SHP77 treated with DMSO at 0.1 percent for 48 hours (cell line): ENCODE measurements at places on chromosomes 3 and 15.

DNA sequence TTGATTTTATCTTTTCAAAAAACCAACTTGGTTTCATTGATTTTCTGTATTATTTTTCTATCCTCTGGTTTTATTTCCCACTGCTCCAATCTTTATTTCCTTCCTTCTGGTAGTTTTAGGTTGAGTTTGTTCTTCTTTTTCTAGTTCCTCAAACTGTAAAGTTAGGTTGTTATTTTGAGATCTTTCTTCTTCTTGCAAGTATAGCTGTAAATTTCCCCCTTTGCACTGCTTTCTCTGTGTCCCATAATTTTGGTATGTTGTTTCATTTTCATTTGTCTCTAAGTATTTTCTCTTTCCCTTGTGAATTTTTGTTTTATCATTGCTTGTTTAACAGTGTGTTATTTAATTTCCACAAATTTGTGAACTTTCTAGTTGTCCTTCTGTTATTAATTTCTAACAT is 120.0 kb downstream of the PLD1 start:
- no peak for DNase-seq

GRCh38 chr3:31531452-31531991 is 1.2 kb upstream of the STT3B start:
- DNase-seq = no peak

GRCh38 chr3:124315215-124316033 is 323.5 kb upstream of the ROPN1 start:
- DNase-seq = no peak

- DNase-seq = no peak
Observed at GRCh38 chr15:42508263-42508690, 12.8 kb downstream of the SNAP23 start.

- DNase-seq = no peak
Observed at GRCh38 chr15:33994005-33994615, 25.8 kb downstream of the CHRM5 start.

GRCh38 chr3:187291512-187292132 is at the start of gene MASP1:
Gene MASP1 (minus strand): TSS chr3:187291737. CDS start chr3:187291632, 105 bp downstream.
- DNase-seq = no peak

GRCh38 chr3:45910892-45911291 is 24.5 kb downstream of the CCR9 start:
- DNase-seq = no peak

- DNase-seq = no peak
Observed at GRCh38 chr3:28042095-28042635, 199.3 kb upstream of the CMC1 start.

GRCh38 chr3:175646865-175647264 is 787.7 kb downstream of the NAALADL2 start:
- DNase-seq = no peak

GRCh38 chr15:100295939-100296565 is 45.7 kb downstream of the ADAMTS17 start:
- no peak for DNase-seq

DNA sequence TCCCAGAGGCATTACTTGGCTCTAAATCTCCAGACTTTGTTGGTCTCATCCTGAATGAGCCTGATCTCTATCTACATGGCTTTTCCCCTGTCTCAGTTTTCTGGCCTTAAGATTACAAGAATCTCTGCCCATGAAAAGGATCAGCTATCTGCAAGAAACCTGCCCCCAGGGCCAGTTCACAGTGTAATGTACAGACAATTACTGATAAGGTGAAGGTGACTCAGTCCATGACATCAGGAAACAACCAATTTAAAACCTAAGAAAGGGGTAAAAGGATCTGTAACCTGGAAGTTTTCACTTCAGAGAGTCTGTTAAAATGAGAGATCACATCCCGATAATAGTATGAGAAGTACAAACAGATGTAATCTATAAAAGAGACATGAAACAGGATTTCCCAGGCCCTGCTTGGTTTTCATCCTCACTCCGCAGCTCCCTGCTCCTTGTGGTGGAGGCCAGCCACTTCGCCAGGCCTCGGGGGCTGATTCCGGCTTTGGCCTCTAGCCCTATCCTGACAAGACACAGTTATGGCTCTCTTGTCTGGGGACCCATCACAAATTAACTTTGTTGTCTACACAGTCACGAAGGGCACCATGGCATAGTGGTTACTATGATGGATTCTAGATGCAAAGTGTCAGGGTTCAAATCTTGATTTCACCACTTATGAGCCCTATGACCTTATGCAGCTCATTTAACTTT is 136.9 kb downstream of the THSD4 start:
- DNase-seq = no peak

- no peak for DNase-seq
Observed at GRCh38 chr3:198061119-198062067, 101.4 kb downstream of the LMLN start.

DNA sequence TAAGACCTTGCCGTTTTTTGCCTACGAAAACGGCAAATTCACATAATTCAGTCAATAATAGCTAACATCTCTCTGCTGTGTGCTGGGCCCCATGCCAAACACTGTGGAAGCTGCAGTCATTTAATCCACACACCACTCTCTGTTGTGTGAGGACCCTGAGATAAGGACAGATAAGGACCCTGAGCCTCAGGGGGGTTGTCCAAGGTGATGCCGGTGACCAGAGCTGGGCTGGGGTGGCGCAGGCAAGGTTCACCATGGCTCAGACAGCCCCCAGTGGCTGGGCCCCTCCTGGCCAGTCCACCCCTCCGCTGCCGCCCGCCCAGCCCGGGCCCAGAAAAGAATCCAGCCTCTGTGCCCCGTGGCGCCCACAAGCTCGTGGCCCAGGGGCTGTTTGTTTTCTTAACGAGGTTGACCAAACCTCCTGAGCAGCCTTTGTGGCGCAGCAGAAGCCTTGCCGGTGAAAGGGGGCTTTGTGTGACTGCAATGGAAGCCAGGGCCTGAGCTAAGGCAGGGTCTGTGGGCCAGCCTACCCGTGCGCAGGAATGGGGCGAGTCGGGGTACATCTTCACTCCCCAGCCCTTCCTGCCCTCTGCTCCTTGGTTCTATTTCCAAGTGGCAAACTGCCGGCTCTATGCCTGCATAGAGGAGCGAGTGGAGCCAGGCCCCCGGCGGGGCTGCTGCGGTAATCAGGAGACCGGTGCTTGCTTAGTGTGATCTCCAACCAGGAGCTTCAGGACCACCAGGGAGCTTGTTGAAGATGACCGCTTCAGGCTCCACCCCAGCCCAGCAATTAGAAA is 4.4 kb upstream of the SNX22 start:
- no peak for DNase-seq

- no peak for DNase-seq
Observed at GRCh38 chr3:188489639-188490405, 335.9 kb downstream of the LPP start.

GRCh38 chr3:45966950-45967640 is 23.8 kb downstream of the CXCR6 start:
- no peak for DNase-seq

DNA sequence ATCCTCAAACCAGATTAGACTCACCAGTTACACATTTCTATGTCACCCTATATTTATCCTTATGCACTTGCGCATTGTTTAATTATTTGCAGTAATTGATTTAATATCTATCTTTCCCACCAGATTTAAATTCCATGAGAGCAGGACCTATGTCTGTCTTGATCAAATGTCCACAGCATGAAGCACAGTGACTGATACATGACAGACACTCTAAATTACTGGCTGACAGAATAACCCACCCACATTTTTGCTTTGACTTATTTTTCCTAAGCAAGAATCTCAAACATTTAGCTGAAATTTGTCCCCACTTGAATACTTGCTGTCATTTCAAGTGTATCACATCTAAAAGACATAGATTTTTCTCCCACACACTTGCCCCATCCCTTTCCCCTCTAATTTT is 7.5 kb downstream of the CD200R1 start:
- DNase-seq = no peak

DNA sequence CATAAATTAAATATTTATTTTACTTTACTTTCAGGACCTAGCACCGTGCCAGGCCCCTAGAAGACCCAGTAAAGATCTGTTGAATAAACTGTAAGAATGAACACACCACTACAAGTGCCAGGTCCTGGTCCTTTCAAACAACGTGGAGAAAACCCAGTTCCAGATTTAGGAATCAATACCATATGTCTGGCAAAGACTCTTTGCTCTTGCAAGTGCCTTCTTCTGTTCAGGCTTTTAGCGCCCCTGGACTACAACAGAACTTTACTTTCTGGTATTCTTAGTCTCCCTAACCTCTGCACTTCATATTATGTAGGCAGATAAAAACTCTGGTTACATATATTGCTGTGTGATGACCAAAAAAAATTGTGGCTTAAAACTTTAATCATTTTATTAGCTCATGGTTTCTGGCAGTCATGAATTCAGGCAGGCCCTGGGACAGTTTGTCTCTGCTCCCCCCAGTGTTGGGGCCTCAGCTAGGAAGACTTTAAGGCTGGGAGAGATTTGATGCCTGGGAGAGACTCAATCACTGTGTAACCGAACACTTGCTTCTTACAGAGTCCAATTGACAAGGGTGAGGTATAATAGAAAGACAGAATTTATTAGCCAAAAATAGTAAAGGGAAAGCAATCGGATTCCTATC is 2.9 kb upstream of the PSMA4 start:
- no peak for DNase-seq

GRCh38 chr3:186517218-186517617 is 27.0 kb downstream of the CRYGS start:
- DNase-seq = no peak

DNA sequence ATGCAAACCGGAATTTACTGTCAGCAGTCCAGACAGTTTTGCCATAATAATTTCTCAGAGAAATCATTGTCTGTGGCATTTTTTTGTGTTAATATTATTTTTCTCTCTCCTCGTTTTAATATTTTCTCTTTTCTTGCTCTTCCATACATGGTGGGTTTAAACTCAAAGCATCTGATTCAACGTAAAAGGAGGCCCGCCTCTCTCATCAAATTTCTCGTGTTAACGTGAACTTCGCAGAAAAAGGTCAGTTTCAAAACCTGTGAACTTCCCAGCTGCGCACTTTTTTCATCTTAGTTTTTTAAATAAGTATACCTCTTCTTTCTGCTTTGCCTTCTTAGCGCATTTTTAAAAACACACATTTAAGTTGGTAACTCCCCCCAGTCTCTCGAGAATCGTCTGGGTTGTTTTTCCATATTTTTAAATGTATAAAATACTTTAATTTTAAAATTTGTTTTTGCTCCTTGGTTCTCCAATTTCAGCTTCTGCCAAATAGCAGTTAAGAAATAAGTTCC is 9.1 kb downstream of the SHOX2 start:
- DNase-seq = no peak

- DNase-seq = no peak
Observed at GRCh38 chr15:39998511-39999077, 40.4 kb downstream of the SRP14 start.

- no peak for DNase-seq
Observed at GRCh38 chr3:160986069-160986468, 119.1 kb downstream of the B3GALNT1 start.

- no peak for DNase-seq
Observed at GRCh38 chr3:72559385-72559784, 288.9 kb downstream of the SHQ1 start.

DNA sequence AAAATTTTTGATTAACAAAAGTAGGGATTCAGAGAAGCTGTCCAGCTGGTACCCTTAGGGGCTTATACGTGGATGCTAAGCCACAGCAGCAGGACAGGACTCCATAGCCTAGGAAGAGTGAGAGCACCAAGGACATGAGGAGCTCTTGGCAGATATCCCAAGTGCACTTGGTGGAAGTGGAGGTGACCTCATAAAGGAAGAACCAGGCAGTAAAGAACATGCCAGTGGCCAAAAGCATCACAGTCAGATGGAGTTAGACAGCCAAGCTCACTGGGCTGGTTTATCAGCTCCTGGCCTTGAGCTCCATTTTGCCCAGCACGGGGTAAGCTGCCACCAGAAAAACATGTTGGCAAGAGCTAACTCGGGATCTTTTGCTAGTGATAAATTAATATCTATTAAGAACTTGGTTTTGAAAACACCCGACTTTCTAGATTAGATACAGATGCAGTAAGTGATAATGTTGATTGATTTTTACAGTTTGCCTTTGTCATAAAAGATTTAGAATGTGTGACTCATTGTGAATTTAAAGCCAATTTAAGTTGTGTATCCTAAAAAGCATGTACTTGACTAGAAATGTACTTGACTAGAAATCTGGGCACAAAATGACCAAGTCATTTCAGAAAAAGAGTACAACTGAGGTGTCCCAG is 108.0 kb downstream of the CMSS1 start:
- DNase-seq = no peak

GRCh38 chr3:149085828-149086231 is 503 bp downstream of the HLTF start:
- DNase-seq = no peak

DNA sequence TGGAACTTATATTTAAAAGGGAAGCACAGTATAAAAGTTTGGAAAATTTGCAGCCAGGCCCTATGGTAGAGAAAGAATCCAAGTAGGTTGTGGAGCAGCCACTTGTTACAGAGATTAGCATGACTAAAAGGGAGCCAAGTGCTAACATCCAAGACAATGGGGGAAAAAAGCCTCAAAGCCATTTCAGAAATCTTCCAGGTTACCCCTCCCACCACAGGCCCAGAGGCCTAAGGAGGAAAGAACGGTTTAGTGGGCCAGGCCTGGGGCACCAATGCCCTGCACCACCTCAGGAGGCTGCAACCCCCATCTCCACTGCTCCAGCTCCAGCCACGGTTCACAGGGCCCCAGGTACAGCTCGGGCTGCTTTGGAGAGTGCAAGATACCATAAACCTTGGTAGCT is 69.9 kb downstream of the IGF2BP2 start:
- no peak for DNase-seq

- no peak for DNase-seq
Observed at GRCh38 chr15:73078722-73079121, 26.5 kb downstream of the NEO1 start.

GRCh38 chr3:99842826-99843589 is 25.3 kb downstream of the CMSS1 start:
- no peak for DNase-seq

GRCh38 chr3:172152874-172153273 is 113.5 kb downstream of the FNDC3B start:
- DNase-seq = no peak

GRCh38 chr3:54857343-54857742 is 70.5 kb downstream of the LRTM1 start:
- no peak for DNase-seq

DNA sequence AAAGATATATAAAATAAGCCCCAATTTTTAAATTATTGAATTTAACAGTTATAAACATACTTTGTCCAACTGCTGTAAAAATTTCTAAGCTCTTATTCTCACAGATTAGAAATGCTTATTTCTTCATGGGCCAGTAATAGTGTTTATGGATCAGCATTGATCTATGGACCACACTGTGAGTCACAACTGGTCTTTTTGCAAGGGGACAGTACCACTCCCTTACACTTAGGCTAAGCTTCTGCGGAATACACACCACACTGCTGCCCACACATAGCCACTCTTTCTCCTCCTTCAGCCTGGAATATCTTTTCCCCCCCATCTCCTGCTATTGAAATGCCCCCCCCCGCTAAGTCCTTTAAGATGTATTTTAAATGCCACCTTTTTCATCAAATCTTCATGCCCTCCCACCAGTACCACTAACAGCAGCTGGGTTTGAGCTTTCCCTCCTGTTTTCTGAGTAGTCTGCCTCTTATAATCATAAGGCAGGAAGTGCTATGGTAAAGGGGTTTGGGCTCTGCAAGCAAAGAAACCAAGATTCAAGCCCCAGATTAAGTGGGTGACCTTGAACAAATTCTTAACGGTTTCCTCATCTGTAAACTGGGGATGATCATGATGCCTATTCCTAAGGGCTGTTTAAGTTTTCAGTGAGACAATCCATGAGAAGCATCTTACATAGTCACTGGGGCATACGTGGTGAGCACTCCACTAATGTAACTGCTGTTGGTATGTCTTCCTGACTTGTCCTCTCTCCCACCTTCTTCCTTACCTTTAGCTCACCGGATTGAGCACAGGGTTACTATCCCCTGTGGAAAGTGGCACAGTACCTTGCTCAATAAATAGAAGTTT is 69.2 kb downstream of the DCUN1D1 start:
- no peak for DNase-seq

GRCh38 chr15:99454941-99455788 is 110.6 kb upstream of the MEF2A start:
- DNase-seq = no peak
